ENCODE measurements at places on chromosomes 4 and X.

GRCh38 chr4:164538097-164538496 is 215.8 kb upstream of the SMIM31 start:
- no peak for DNase-seq

GRCh38 chrX:44143061-44143602 is 169.9 kb upstream of the NDP start:
- DNase-seq, result no peak

DNA sequence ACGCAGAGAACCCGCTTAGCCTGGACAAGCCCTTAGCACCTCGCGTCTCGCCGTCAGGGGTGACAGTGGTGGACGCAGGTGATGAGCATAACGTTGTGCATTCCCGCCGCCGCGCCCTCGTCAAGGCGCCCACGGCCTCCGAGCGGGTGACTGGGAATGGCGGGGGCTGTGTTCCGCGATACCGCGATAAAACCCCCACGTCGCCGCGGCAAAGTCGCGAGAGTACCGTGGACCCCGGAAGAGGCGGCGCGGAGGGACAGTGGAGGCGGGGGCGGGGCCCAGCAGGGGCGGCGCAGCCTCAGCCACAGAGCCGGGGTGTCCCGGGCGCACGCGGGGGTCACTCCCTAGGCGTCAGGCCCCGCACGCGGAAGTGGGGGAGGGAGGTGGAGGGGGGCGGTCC is 53.8 kb downstream of the ZFYVE28 start:
- DNase-seq, result no peak

- DNase-seq, result no peak
Measured at GRCh38 chr4:16617435-16617834, 281.0 kb downstream of the LDB2 start.

DNA sequence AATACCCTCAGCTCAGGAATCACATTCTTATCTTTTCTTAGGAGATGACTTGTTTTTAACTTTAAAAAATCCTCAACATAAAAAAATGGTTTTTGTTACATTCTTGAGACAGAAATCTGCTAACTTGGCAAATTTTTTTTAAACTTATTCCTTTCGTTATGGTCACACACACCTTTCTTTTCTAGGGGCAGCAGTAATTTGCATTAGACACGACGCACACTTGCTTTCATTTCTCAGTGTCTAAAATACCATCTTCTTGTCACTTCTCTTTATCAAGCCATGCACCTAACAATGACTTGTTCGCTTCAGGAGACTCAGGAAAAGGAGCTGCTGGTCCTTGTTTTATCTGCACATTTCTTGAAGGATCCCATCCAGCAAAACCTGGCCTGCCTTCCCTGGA is 112.6 kb upstream of the TBL1X start:
- no peak for DNase-seq

GRCh38 chr4:30939069-30939468 is 218.9 kb downstream of the PCDH7 start:
- DNase-seq, result no peak

- DNase-seq, result no peak
Measured at GRCh38 chrX:78650906-78651437, 8.2 kb downstream of the RTL3 start.

DNA sequence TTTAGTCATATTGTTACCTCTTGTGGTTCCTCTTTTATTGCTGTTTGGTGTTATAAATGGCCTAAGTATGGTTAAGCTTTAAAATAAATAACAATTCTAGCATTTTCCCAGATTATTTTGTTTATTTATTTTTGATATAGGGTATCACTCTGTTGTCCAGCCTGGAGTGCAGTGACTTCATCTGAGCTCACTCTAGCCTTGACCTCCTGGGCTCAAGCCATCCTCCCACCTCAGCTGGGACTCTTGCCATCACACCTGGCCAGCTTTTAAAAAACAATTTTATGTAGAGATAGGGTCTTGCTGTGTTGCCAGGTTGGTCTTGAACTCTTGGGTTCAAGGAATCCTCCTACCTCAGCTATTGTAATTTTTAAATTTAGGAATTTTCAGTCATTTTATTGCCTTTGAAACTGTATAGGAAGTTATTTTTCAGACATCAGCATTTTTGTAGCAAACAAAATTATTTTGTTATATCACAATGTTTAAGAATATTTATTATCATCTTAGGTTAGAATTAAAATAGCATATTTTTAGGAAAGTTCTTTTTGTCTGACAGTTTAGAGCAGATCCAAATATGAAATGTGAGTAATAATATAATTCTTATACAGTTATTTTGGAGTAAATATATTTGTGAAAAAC is 66.3 kb upstream of the RHOH start:
- no peak for DNase-seq

DNA sequence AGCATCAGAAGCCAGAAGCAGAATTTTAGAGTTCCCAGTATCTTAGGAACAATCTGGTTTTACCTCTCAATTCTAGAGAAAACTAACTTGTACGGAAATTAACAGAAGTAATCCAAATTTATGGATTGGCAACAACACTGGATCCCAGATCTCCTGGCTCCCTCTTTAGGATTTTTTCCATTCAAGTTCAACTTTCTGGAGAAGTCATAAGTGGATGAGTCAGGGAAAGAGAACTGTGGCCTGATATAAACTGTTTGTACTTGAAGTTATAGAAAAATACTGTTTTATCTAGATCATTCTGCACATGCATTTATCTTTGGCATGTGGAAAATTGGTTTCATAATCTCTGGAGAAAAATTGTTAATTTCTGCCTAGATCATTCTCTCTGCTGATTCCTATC is 380.4 kb downstream of the PCDH7 start:
- DNase-seq, result no peak

- no peak for DNase-seq
Measured at GRCh38 chr4:123361195-123361861, 35.3 kb upstream of the SPRY1 start.

DNA sequence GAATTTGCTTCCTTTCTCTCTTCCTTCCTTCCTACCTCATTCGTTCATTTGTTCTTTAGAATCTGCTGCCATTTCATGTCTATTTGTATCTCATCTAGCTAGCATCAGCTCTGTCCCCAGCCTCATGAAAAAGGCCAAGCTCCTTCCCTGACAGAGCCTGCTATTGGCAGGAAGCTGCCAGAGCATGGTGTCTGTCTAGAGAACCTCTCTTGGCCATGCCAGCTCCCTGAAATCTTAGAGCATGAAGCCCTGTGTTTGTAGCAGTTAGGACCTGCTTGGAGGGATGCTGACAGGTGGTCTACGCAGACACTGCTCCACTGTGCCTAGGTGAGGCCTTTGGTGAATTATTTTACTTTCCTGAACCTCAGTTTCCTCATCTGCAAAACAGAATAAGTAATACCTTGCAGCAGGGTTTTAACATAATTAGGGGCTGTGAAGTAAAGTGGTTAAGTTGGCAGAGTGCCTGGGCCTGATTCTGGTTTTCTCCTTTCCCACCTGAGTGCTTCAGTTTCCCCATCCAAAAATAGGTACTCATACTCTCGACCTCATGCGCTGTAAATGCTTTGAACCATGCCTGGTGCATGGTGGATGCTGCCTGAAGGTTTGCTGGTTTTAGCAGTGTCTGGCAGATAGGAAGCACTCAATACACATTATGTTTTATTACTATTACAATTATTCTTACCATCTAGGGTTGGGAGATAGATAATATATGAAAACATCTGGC is 4.7 kb downstream of the PTTG2 start:
- DNase-seq, result no peak

DNA sequence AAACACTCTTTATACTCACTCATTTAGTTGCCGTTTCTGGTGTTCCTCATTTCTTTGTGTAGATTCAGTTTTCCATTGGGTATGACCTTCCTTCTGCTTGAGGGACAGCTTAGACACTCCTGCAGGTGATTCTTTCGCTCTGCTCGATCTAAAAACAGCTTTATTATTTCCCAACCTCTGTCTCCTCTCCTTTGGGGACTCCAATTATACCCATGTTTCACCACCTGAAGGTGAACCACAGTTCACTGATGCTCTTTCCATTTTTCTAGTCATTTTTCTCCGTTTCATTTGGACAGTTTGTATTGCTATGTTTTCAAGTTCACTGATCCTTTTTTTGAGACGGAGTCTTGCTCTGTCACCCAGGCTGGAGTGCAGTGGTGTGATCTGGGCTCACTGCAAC is 4.6 kb upstream of the FGFRL1 start:
- DNase-seq, result no peak

DNA sequence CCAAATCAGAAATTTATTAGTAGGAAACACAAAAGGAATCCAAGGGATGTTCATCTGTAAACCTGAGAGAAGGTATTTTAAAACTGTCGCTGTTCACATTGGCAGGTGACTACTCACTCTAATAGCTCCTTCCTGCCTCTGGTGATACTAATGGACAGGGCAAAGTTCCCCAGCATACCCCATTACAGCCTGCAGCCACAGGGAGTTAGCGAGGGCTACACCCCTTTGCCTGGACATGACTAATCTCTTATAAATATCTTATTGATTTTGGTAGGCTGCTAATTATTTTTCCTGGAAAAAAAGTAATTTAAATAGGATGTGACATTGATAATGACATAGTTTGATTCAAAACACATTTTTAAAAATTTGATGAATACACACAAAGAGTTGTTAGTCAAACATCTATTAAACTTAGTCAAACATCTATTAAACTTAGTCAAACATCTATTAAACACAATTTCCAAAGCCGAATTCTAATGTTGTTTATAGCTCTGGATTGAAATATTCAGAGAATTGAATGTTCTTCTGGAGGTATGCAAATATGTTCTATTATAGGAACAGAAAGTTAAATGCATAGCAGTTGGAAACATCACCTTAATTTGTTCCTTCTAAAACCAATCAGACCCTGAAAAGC is 83.0 kb upstream of the CBR4 start:
- DNase-seq, result no peak

- no peak for DNase-seq
Measured at GRCh38 chr4:173538909-173539445, 8.9 kb upstream of the HAND2 start.

DNA sequence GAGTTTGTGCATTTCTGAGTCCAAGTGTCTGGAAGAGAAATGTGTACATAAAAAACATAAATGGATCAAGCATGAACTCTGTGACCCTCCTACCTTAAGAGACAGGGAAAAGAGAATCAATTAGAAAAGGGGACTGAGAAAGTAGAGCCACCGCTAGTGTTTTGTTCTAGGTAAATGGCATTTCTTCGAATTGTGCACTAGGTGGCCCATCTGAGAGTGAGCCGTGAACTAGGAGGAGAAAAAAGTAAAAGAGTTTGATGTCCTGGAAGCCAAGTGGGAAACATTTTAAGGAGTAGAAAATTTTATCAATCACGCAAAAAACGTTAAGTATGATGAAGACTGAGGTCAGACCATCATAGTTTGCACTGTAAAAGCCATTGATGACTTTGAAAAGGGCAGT is 55.1 kb downstream of the NAF1 start:
- DNase-seq, result no peak

DNA sequence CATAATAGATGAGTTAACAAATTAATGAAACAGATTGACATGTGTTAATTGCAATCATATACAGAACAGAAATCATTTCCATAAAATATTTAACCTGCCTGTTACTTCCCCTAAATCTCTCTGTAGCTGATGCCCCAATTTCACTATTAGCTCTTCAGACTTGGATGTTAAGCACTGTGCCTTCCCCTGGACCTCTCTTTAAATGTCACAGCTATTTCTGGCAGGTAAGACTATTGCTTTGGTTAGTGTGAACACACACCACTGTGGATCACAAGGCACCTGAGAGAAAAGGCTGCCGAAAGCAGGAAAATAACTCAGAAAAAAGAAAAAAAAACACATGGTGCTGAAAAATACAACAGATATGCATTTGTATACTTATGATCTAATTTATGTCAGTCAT is 91.3 kb downstream of the SNCA start:
- no peak for DNase-seq

DNA sequence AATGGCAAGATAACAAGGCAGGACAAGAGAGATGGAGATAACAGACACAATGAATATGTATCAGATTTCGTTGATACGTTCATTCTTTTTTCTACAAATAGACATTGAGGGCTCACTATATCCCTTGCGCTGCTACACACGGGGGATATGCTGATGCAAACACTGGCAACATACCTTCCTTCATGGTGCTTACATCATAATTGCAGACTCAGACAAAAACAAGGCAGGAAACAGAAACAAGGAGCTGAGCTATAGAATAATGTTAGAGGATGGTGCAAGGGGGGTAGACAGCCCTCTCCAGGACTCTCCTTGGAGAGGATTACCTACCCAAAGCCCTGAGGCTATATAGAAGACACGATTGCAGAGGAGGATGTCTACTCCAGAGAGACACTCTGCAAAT is 1069.5 kb downstream of the DMD start:
- no peak for DNase-seq

GRCh38 chr4:140743194-140743931 is 12.8 kb downstream of the TBC1D9 start:
- peak; percentile 1 for DNase-seq

DNA sequence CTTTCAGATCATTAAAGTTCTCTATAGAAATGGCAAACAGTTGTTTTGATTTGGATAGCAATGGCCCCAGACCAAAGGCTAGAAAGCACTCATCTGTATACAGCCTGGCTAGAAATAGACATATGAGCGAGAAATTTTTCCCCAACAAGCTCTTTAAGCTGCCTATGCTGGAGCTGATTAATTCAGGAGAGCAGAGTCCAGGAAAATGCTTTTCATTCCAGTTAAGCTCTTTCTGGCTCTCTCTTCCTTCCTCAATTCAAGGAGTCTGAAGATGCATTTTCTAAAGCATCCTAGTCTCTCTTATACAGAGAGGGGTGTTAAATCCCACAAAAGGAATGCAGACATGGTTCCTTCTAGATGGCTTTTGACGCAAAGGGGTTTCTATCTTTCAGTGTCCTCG is 141.7 kb upstream of the RAI2 start:
- no peak for DNase-seq

DNA sequence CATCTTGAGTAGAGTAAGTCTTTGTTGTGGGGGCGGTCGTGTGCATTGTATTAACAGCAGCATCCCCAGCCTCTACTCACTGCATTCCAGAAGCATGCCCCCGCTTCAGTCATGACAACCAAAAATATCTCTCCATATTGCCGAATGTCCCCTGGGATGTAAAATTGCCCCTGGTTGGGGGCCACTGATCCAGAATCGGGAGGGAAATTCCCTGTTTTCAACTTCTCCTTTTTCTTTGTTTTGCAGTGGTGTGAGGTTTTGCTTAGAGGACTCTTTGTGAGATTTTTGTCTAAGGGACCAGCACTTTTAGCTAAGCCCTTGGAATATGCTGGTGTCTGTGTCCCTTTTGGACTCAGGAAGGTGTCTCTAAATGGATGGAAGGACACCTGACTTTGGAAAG is 3.0 kb upstream of the IL13RA1 start:
- no peak for DNase-seq

- DNase-seq, result no peak
Measured at GRCh38 chr4:28973587-28974350, 1746.4 kb upstream of the PCDH7 start.

GRCh38 chr4:152106113-152106763 is 345.4 kb upstream of the GATB start:
- no peak for DNase-seq

- no peak for DNase-seq
Measured at GRCh38 chr4:27066591-27066990, 205.9 kb downstream of the STIM2 start.
